ENCODE measurements at places on chromosomes 3 and 15. TPM values are rescaled to one million over a fixed set of nuclear protein-coding genes. Genes with fewer than 3 reads are reported as not detected.

Gene MCTP2
- total RNA-seq = 83.8 TPM

Gene DUOX1
- total RNA-seq = 0.07 TPM

DNA sequence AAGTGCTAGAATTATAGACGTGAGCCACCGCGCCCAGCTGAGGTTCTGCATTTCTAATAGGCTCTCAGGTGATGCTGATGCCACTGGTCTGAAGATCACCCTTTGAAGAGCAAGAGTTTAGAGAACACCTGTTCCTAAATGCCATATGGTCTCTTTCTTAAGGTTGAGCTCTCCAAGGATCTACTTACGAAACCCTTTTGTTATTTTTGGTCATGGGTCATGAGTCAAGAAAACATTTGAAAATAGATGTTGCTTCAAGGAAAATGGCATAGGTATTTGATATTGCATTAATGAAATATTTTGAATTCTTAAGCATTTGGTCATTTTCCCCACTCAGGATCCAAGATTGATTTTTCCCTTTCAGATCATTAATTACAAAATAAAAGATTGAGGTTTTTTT lies 74.7 kb upstream of the SOX2 start:
- H3K36me3 ChIP-seq = no peaks in the 10 kb centered on the region
- no peaks in the 10 kb centered on the region for H3K4me1 ChIP-seq
- no peak overlapping the region for H3K27ac ChIP-seq
- no peak for DNase-seq
- no peak overlapping the region for H3K4me3 ChIP-seq

GRCh38 chr15:86912661-86913060 lies 833.0 kb downstream of the AGBL1 start:
- DNase-seq = no peak
- no peaks in the 10 kb centered on the region for H3K36me3 ChIP-seq
- no peak overlapping the region for H3K4me3 ChIP-seq
- no peak overlapping the region for H3K27ac ChIP-seq
- peaks cover 2% of the 10 kb centered on the region for H3K27me3 ChIP-seq
- no peaks in the 10 kb centered on the region for H3K4me1 ChIP-seq

Gene TGM5
- 0.91 TPM for total RNA-seq

DNA sequence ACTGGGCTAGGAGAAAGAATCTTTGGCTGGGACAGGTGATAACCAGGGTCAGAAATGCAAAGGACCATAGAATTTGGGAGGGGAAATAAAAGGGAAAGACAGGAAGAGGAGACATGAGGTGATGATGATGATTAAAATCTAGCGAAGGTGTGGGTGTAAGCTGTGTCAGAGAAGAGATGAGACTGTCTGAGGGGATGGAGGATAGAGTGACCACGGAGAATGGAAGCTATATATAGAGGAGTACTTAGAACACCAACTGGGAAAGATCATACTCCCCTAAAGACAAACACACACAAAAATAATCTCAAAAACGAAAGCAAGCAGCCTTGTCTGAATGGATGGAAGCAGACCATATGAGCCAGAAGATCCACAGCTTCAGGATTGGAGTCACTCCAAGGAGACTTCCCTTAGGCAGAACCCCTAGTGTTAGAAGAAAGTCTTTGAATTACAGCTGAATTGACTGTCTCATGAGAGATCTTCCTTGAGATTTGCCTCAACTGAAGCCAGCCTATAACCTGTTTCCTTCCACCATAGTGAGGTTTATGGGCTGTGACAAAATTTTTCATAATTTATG lies 115.2 kb upstream of the DAZL start:
- no peak overlapping the region for H3K27ac ChIP-seq
- H3K4me3 ChIP-seq = no peak overlapping the region
- H3K4me1 ChIP-seq = peaks cover 3% of the 10 kb centered on the region
- no peak for DNase-seq
- H3K36me3 ChIP-seq = no peaks in the 10 kb centered on the region
- no peaks in the 10 kb centered on the region for H3K27me3 ChIP-seq

Gene LRIG1
- total RNA-seq = 31.6 TPM

Gene CEMIP
- not detected for total RNA-seq

DNA sequence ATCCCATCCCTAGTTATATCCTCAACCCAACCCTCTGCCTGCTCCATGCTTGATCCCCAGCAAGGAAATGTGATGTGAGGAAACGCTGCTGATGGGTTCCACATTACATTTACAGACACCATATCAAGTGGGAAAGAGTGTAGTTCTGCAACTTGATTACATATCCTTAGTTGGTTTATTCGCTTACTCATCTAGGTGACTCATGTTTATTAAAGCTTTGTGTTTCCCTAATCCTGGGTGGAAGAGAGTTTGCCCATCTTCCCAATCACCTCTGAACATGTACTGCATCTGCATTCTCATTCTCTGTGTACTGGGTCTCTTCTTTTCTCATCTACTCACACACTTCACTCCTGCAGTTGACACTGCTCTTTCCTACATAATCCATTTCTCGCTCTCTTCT lies 91.7 kb upstream of the PDZRN3 start:
- H3K4me1 ChIP-seq = no peaks in the 10 kb centered on the region
- no peak overlapping the region for H3K4me3 ChIP-seq
- H3K27me3 ChIP-seq = no peaks in the 10 kb centered on the region

Gene FBXL22
- 0.56 TPM for total RNA-seq

DNA sequence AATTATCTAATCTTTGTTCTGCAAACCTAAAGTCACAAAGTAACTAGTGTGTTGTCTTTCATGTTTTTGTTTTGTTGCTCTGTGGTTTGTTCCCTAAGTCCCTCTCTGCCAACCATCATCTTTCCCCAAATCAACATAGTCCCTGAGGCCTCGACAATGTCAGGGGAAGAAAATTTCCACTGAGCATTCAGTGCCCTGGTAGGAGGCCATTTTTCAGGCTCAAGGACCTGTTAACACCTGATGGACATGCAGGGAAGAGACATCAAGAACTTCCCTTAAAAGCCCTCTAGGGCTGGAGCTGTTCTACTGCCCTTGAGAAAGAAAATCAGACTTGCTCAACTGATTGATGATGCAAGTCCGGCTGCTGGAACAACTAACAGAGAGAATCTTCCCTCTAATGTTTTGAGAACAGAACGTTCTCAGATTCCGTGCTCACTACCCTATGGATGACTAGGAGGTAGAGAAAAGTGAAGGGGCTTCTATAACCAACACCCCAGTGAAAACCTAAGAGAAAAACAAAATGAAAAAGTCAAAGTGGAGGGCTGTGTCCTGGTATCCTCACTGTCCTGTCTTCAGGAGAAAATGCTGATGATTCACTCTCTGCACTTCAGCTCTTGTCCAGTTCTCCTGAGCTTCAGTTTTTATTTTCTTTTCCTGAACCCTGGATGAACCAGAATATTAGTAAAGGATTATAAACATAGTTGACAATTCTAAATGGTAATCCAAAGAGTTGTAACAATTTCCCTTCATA lies 373.1 kb downstream of the FOXP1 start:
- H3K27me3 ChIP-seq = no peaks in the 10 kb centered on the region
- H3K4me3 ChIP-seq = no peak overlapping the region
- H3K36me3 ChIP-seq = peaks cover 3% of the 10 kb centered on the region
- H3K4me1 ChIP-seq = peaks cover 3% of the 10 kb centered on the region

DNA sequence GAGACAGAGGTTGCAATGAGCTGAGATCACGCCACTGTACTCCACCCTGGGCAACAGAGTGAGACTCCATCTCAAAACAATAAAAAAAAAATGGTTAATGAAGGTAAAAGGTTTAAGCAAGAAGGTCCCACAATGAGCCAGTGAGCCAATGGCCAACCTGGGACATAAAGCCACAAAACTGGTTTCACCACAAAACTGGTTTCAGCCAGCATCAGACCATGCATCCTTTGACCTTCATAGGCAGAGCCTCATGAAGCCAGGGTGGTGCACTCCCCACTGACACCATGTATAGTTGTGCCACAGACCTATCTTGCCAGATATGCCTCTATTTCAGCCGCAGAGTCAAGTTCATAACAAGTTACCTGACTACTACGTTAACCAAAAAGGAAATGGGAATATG lies 41.9 kb downstream of the SCAP start:
- no peak for DNase-seq
- no peaks in the 10 kb centered on the region for H3K27me3 ChIP-seq
- H3K27ac ChIP-seq = peak overlapping the region; percentile 61
- no peak overlapping the region for H3K4me3 ChIP-seq
- peaks cover 10% of the 10 kb centered on the region for H3K4me1 ChIP-seq
- peaks cover 25% of the 10 kb centered on the region for H3K36me3 ChIP-seq

- H3K27me3 ChIP-seq = peaks cover 48% of the 10 kb centered on the region
- no peaks in the 10 kb centered on the region for H3K36me3 ChIP-seq
- H3K4me1 ChIP-seq = no peaks in the 10 kb centered on the region
- H3K4me3 ChIP-seq = no peak overlapping the region
- H3K27ac ChIP-seq = no peak overlapping the region
- DNase-seq = peak; percentile 8
Measured at GRCh38 chr3:194982472-194982871, 288.5 kb downstream of the XXYLT1 start.

GRCh38 chr3:157097198-157097597 lies 62.7 kb downstream of the CCNL1 start:
- H3K4me1 ChIP-seq = peaks cover 49% of the 10 kb centered on the region
- peaks cover 2% of the 10 kb centered on the region for H3K36me3 ChIP-seq
- no peaks in the 10 kb centered on the region for H3K27me3 ChIP-seq
- no peak for DNase-seq

DNA sequence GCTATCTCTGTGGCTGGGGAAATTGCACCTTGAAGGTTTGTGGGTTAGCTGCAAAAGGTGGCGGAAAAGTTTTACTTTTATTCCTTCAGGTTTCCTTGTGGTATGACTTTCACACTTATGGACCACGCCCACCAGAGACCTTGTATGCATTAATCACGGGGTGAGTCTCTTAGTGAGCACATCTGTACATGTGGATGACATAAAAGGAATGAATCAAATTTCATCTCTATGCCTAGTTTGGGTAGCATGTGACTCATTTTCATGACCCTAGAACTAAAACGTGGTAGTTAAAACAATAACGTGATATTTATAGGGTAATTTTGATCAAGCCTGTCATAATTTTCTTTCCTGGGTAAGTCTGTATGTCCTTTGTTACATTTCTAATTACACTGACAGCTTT lies 141.7 kb downstream of the PDCD6IP start:
- no peaks in the 10 kb centered on the region for H3K36me3 ChIP-seq
- no peak overlapping the region for H3K27ac ChIP-seq
- no peaks in the 10 kb centered on the region for H3K4me1 ChIP-seq
- DNase-seq = no peak
- H3K27me3 ChIP-seq = peaks cover 25% of the 10 kb centered on the region

GRCh38 chr3:125172346-125172745 lies 40.2 kb downstream of the SLC12A8 start:
- DNase-seq = no peak
- no peak overlapping the region for H3K27ac ChIP-seq
- no peaks in the 10 kb centered on the region for H3K4me1 ChIP-seq
- H3K27me3 ChIP-seq = peaks cover 20% of the 10 kb centered on the region
- H3K36me3 ChIP-seq = no peaks in the 10 kb centered on the region

Gene EPHB1
- 0.35 TPM for total RNA-seq

GRCh38 chr3:9951962-9952805 lies at the start of gene PRRT3:
Gene PRRT3, minus strand, starts transcription at chr3:9952408. Its CDS starts 2,293 bp downstream, at chr3:9950115.
- DNase-seq = peak; percentile 78
- H3K4me1 ChIP-seq = peaks cover 18% of the 10 kb centered on the region
- H3K27ac ChIP-seq = no peak within 1 kb of the TSS
- H3K4me3 ChIP-seq = peak within 1 kb of the TSS; percentile 76

DNA sequence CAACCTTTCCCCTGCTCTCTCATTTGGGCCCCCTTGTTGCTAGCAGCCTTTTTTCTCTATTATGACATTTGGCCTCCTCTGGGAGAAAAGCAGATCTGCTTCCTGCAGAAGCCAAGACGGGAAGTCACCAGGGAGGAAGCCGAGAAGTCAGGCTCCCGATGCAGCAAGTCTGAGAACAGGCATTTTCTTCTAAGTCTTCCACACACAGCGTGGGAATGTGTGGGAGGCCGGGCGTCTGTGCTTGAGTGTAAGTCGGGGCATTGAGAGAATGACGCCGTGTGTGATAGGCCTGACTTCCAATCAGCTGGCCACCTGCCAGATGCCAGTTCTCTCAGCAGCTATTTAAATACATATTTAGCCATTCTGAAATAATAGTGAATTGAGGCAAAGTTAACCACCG lies 75.8 kb upstream of the FAM98B start:
- no peak overlapping the region for H3K27ac ChIP-seq
- H3K4me3 ChIP-seq = no peak overlapping the region
- no peak for DNase-seq
- H3K27me3 ChIP-seq = peaks cover 58% of the 10 kb centered on the region
- no peaks in the 10 kb centered on the region for H3K4me1 ChIP-seq
- H3K36me3 ChIP-seq = no peaks in the 10 kb centered on the region

Gene GOLGA8H
- total RNA-seq = 0.26 TPM

Gene AGBL1
- total RNA-seq = not detected

Gene GADL1
- total RNA-seq = not detected

DNA sequence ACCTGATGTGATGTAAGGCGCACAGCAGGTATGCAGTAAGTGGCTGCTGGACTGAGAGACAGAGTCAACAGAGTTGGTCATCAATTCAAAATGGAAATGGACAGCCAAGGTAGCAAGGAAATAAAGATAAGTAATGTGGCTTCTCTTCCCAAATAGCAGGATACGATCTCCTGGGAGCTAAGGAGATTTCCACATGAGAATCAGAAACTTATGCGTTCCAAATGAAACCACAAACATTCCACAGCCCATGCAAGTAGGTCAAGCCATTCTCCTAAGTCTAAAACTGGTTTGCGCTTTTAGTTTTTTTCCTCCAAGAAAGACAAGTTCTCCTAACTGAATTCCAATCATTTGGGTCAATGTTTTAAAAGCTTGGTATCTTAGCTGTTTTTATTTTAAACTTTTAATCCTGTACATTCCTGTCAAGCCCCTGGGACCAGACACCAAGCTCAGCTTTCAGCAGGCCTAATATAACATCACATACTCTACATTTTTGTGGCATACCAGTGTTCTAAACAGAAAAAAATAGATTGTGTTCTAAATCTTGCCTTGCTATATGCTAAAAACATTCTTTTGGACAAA lies 73.7 kb upstream of the TSPAN3 start:
- peaks cover 6% of the 10 kb centered on the region for H3K4me1 ChIP-seq
- no peak for DNase-seq
- H3K27me3 ChIP-seq = no peaks in the 10 kb centered on the region
- H3K36me3 ChIP-seq = peaks cover 23% of the 10 kb centered on the region

DNA sequence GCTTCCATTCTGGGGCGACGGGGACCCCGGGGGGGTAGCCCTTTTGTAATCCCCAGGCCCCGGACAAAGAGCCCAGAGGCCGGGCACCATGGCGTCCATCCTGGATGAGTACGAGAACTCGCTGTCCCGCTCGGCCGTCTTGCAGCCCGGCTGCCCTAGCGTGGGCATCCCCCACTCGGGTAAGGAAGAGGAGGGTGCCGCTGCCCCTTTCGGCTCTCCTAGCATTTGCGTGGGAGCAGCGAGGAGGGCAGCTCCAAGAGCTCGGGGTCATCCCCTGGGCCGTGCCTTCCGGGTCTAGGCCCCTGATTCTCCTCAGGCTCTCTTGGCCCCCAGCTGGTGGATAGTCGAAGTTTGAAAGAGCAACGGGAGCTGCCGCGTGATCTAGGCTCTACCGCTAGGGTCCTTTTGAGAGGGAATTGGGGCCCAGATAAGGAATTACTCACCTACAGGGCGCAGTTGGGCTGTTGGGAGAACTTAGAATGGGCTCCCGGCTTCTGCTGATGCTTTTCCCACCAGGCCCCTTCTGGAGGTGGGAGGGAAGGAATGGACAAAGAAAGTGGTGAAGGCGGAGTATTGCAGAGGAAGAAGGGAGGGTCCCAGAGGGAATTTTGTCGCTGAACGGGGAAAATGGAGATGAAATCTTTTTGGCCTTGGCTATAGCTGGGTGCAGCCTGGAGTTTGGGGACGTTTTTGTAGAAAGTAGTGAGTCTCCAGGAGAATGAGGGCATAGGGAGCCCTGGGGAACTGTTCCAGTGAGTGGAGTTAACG lies 615 bp downstream of the VPS18 start:
- H3K36me3 ChIP-seq = peaks cover 15% of the 10 kb centered on the region
- peak; percentile 81 for DNase-seq
- H3K4me3 ChIP-seq = peak overlapping the region; percentile 98
- no peaks in the 10 kb centered on the region for H3K27me3 ChIP-seq
- peaks cover 32% of the 10 kb centered on the region for H3K4me1 ChIP-seq
